ENCODE measurements at places on chromosomes 7 and 10.

- DNase-seq: no peak
These were observed 9.7 kb downstream of the FHIP2A start for GRCh38 chr10:114831186-114831867.

- no peak for DNase-seq
These were observed 390.7 kb downstream of the INHBA start for GRCh38 chr7:41312235-41312634.

DNA sequence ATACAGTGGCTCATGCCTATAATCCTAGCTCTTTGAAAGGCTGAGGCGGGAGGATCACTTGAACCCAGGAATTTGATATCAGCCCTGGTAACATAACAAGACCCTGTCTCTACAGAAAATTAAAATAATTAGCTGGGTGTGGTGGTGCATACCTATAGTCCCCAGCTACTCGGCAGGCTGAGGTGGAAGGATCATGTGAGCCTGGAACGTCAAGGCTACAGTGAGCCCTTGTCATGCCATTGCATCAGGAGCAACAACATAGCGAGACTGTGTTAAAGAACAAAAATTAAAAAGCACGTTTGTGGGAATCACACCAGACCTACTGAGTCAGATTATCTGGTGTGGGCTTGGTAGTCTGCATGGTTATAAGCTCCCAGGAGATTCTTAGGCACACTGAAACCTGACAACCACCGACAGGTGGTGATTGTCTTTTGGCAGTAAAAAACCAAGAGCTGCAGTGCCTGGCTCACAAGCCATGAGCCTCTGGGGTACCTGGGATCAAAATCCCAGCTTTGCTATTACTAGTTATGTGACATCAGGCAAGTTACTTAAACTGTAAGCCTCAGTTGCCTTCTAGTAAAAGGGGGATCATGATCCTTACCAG is 146.9 kb downstream of the SND1 start:
- no peak for DNase-seq

DNA sequence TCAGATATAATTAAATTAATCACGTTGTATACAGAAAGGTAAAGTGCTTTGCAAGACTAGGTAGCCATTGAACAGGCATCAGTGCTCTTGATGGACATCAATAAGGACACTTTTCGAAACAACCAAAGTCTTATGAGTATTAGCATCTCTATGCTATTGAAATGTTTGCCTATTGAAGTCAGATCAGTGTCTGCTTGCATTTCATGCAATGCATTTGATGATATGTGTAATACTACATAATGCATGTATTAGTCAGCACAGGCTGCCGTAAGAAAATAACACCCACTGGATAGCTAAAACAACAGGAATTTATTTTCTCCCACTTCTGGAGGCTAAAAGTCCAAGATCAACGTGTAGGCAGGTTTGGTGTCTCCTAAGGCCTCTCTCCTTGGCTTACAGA is 209.3 kb upstream of the PLXDC2 start:
- no peak for DNase-seq

DNA sequence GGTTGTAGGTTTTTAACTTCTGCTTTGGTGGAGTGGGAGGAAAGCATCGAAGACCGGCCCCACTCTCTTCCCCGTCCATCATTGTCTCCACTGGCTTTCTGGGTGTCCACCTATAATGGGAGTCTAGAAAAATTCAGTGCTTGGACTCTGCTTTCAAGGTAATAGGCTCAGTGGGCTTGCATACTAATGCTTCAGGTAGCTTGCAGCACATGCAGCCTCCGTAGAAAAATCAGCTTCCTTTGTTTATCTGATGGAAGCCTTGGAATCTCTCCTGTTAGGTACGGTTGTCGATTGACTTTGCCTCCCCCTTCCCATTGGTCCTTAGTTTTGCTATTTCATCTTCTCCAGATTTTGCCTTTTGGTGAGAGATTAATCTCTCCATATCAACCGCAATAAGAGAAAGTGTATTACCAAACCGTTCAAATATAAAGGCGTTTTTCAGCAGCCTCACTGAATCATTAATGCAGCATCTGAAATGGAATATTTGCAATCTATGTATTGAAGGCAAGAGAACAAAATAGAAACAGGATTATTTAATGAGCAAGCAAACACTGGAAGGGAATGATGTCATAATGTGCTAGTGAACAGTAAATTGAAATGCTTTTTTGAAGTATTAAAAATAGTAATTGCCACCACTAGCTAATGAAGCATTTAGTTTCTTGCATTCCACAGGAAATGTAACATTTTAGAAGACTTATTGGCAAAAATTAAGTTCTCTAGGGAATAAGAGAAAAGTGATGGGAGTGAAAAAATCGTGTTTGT is 944 bp downstream of the AVL9 start:
- no peak for DNase-seq

GRCh38 chr7:113810080-113810744 is 108.6 kb downstream of the PPP1R3A start:
- DNase-seq: no peak

GRCh38 chr10:131242007-131242406 is 69.5 kb downstream of the TCERG1L start:
- DNase-seq: no peak

DNA sequence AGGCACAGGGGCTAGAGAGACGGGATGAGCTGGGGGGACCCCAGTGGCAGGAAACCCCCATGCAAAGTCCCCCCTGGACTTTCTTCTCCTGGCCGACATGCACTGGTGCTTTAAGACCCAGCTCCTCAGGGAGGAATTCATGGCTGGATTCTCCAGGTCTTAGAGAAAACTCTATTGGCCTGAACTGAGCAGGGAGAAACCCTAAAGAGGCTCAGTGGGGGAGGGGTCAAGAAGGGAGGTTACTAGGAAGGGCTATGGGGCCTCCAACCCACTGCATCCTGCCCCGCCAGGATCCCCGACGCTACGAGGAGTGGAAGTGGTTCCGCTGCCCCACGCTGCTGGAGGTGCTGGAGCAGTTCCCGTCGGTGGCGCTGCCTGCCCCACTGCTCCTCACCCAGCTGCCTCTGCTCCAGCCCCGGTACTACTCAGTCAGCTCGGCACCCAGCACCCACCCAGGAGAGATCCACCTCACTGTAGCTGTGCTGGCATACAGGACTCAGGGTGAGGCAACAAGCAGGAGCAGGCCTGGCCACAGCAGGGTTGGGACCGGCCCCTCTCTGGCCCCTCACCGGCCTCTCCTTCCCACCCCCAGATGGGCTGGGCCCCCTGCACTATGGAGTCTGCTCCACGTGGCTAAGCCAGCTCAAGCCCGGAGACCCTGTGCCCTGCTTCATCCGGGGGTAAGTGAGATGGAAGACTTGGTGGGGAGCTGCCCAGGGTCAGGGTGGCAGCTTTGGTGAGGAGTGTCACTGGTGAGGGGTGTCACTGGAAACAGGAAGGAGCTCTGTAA is 13.8 kb downstream of the ATG9B start:
- DNase-seq: no peak

GRCh38 chr7:37265006-37265405 is 183.7 kb downstream of the ELMO1 start:
- no peak for DNase-seq

DNA sequence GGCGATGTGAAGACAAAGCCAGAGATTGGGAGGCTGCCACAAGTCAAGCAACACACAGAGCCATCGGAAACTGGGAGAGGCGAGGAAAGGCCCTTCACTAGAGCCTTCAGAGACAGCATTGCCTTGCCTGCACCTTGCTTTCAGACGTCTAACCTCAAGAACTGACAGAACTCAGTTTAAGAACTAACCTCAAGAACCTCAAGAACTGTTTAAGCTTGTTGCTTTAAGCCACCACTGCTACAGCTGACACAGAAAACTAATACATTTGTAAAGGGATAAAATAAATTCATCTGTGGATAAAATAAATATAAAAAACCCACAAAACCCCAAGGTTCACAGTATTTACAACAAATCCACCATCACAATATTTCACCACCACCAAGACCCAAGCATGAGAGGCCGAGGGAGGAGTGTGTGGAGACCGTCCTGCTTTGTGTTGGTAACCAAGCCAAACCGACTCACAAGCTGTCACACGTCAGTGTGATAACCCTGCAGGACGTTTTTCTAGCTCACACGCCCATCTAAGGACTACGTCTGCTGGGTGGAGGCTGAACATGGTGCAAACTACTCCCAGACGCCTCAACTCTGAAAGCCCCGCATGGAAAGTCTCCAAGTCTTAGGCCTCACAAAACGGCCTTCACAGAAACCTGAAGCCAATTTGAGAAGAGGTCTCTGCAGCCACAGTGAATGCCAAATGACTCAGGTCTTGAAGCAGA is 116.8 kb downstream of the ABLIM1 start:
- DNase-seq: peak; percentile 68

GRCh38 chr7:150461520-150461919 is 11.1 kb downstream of the GIMAP8 start:
- no peak for DNase-seq

- DNase-seq: no peak
These were observed 6.5 kb downstream of the CPVL start for GRCh38 chr7:29139796-29140195.

DNA sequence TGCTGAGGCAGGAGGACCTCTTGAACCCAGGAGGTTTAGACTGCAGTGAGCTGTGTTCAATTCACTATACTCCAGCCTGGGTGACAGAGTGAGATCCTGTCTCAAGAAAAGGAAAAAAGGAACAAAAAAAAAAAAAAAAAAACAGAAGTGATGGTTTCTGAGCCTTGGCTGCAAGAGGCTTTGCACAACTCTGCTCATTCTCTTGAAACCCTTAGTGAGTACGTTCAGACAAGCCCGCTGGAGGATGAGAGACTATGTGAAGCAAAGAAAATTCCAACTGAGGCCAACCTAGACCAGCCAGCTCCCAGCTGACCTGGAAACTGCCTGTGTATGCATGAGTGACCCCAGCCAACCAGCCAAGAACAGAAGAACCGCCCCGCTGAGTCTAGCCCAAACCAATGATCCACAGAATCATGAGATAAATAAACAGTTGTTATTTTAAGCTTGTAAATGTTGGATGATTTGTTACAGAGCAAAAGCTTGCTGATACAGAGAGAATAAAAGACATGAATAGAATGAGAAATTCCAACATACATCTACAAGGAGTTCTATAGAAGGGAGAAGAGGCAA is 50.6 kb upstream of the FZD9 start:
- no peak for DNase-seq

DNA sequence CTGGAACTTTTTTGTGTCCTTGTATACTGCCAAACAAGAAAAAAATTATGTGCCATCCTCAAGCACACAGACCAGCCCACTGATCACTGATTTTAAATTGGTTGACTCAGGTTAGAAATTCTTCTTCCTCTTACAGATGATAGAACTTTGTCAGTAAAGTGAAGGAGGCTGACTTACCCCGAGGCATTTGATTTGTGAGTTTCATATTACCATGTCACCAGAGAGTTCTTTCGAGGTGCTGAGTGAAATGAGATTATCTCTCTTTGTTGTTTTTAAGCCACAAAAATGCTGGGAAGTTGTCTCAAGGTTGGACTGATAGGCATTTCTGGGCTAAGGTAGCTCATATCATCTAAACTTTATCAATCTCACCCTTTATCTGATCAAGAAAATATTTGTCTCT is 78.8 kb upstream of the FAM180A start:
- no peak for DNase-seq

GRCh38 chr10:71779641-71780040 is 6.3 kb upstream of the VSIR start:
- DNase-seq: no peak

- no peak for DNase-seq
These were observed 7.7 kb downstream of the PLAC9 start for GRCh38 chr10:80140251-80140650.

- no peak for DNase-seq
These were observed 158.6 kb upstream of the INSYN2A start for GRCh38 chr10:127354992-127355391.

- no peak for DNase-seq
These were observed 11.9 kb upstream of the SUN1 start for GRCh38 chr7:820341-820740.

DNA sequence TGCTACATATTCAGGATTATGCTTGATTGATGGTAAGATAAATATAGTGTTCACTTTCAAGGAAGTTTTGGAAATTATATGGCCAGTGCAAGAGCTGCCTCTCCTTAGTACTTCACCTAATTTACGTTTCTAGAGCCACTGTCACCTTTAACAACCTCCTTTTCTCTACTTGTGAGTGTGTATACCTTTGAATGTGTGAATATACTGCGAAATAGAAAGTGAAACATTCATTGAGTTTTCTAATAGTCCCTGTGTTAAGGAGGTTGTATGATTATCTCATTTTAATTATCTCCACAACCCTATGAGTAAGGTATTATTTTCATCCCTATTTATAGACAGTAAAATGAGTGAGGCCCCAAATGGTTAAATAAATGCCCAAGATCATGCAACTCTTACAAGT is 1050.5 kb downstream of the XPNPEP1 start:
- DNase-seq: no peak

DNA sequence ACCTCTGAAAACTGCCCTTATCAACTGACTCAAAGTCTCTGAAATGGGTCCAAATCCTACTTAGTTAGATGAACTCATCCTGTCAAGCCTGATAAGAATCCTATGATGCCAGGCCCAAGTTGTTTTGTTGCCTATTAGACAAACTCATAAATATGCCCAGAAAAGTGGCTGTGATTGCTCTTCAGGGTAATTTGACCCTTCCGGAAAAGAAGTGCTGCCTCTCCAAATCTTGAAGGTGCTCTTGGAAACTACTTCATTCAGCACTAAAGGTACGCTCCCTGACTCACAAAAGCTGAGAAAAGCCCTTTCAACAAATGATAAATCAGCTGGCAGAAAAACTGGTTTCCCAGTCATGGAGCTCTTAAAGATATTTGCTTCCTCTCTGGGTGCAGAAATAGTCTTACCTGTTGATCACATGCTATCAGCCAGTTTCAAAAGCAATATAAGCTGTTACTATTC is 6.7 kb downstream of the IFIT5 start:
- no peak for DNase-seq

DNA sequence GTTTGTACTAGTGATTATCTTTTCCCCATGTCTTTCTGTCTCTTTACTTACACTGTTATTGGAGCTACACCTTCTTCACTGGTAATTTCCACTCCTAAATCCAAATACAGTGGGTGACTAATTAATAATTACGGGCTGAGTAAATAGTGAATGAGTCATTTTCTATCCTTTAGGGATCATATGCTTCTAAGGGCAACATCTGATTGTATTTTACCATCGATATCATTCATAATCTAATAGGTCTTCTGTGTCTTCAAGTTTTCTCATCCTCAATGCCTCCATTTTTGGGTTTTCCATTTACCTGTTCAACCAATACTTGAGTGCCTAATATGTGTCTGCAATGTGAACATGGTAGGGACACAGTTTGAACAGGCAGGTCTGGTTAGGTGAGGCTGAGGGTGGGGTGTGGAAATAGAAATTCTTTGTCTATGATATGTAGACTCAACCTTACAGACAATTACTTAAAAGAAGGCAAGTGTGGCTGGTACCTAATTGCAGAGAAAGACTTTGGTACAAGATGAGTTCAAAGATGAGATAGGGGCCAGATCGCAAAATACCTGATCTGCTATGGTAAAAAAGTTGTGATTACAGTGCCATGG is 5.9 kb upstream of the DHX32 start:
- DNase-seq: no peak

All from activated CD4-positive, alpha-beta T cell treated with anti-CD3 and anti-CD28 coated beads, Interleukin-2, amount 50 U/mL, for 24 hours (primary cell).